ENCODE measurements at places on chromosomes 16 and 17.

GRCh38 chr16:52174168-52174567 is 372.8 kb downstream of the TOX3 start:
- DNase-seq: no peak

GRCh38 chr17:41837761-41838538 is at the start of gene KLHL10:
Gene KLHL10 (plus strand): TSS chr17:41837825. CDS start chr17:41837933, 108 bp downstream.
- no peak for DNase-seq

DNA sequence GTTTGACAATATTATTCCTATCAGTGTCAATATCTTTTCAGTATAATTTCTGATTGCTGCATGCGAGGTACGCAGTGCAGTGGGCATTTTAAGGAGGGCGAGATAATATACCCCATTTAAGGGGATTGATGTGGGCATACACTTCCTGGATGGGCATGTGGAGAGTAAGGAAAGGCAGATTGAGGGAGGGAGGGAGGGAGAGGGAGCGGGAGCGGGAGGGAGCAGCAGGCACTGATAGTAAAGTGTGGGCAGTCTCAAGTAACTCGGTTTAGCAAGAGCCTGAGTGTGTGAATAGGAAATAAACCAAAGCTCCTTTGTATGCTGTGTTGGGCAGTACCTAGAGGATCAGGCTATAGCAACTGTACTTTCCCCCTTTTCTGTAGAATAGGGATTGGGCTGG is 5.1 kb downstream of the BPTF start:
- no peak for DNase-seq

DNA sequence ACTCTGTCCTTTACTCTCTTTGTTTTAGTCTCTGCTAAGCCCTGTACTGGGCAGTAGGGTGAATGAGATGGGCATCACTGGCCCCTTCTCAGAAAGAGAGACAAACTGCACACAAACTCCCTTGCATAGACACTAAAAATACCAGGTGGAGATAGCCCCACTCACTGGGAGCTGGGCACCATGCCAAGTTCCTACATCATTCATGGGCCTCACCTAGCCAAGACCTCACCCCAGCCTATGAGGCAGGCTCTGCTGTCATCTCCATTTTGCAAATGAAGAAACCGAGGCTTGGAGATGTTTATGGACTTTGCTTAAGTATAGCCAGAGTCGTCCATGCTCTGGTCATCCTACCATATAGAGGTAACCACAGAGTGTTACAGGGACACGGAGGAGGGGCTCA is 499.8 kb upstream of the CDH11 start:
- DNase-seq: no peak

- no peak for DNase-seq
These were observed 24.1 kb upstream of the CDYL2 start for GRCh38 chr16:80828495-80828894.

DNA sequence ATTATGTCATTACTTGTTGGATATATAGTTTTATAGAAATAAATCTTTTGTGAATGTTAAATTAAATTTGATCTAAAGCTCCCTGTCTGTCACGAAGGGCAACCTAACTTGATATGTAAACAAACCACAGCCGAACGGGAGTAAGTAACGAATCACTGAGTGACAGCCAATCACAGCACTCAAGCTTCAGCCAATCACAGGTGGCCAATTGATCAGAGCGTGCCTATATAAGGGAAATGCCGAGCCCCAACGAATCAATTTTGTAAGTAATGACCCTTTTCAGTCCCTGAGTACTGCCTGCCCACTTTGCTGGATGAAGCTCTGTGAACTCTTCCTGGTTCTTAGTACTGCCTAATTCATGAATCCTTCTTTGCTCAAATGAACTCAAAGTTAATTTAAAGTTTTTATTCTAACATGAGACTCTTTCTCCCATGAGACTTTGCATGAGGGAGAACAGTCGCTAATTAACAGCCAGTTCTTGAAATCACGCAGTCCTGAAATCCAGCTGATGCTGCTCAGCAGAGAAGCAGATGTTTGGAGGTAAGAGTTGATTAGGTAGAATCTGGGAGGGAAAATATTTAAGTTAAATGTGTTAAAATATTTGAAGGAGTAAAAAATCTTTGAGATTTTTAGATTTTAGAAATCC is 302.2 kb downstream of the CNTNAP4 start:
- no peak for DNase-seq

GRCh38 chr17:79942011-79942405 is 93.7 kb downstream of the TBC1D16 start:
- no peak for DNase-seq

GRCh38 chr17:79982986-79983385 is 52.7 kb downstream of the TBC1D16 start:
- no peak for DNase-seq

GRCh38 chr16:73543331-73543969 is 495.5 kb upstream of the ZFHX3 start:
- no peak for DNase-seq

GRCh38 chr17:79441356-79442160 is 169.3 kb downstream of the RBFOX3 start:
- DNase-seq: no peak

- DNase-seq: no peak
These were observed 8.6 kb downstream of the MED9 start for GRCh38 chr17:17485420-17485819.

GRCh38 chr16:85446951-85447692 is 166.0 kb upstream of the GSE1 start:
- DNase-seq: no peak

DNA sequence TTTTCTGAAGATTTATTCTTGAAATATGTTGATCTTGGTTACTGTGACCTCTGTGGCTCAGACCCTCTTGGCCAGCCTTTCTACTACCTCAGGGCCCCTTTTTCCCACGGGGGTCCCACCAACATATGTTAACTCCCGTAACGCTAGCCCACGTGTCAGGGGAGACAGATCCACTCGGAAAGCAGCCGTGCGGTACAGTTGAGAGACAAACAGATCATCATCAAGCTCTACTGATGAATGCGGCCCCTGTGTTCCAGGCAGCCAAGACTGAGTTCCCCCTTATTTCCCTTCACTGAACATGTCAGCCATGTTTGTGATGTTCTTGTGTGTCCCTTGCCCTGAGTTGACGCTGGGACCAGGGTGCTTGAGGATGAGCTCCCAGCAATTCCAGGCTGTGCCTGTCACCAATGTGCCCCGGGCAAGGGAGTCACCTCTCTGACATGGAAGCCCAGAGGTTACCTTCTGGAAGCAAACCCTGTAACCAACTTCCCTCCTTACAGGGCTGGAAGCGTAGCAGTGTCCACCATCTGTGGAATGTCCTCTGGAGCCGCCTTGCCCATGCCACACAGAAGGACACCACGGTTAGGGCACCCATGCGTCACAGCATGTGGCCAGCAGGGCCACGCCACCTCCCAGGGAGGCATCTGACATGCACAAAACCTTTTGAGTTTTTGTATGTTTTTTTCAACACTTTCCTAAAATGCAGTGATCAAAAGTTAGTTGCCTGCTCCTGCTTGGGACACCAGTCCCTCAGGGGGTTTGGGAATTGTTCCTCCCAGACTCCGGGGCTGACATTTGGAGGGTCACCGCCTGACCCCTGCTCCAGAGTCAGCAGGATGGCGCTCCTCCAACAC is 193.7 kb upstream of the CHMP6 start:
- DNase-seq: no peak

GRCh38 chr17:65294181-65294719 is 157.1 kb downstream of the RGS9 start:
- peak; percentile 26 for DNase-seq

- DNase-seq: no peak
These were observed 13.7 kb downstream of the HOXB4 start for GRCh38 chr17:48564188-48565021.

DNA sequence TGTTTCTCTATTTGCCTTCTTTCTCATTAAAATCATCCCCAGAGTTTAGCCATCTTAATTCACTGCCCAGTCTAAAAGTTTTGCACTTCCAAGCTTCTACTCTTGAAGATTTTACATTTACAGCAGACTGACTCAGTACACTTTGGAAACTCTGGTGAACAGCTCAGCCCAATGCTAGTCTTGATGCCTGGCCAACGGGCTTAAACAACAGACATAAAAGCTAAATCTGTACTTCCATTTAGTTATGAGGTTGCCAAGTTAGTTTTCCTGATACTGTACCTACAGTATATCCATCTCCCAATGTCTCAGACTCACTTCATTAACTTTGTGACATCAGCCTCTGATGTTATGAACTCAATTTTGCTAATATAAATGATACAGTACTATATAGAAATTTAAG is 891.8 kb upstream of the SOX9 start:
- DNase-seq: no peak

GRCh38 chr16:83747936-83748335 is 59.8 kb upstream of the HSBP1 start:
- no peak for DNase-seq

DNA sequence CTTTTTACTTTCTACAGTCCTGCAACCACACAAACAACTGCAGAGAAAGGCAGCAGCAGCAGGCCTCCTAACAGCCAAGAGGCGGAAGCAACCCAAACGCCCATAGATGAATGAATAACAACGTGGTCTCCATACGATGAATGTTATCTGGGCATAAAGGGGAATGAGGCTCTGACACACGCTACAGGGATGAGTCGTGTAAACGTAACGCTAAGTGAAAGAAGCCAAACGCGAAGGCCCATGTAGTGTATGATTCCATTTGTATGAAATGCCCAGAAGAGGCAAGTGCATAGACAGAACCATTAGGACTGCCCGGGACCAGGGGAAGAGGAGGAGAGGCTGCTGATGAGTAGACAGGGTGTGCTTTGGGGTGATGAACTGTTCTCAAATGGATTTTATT is 94.8 kb upstream of the DNAH17 start:
- DNase-seq: no peak

DNA sequence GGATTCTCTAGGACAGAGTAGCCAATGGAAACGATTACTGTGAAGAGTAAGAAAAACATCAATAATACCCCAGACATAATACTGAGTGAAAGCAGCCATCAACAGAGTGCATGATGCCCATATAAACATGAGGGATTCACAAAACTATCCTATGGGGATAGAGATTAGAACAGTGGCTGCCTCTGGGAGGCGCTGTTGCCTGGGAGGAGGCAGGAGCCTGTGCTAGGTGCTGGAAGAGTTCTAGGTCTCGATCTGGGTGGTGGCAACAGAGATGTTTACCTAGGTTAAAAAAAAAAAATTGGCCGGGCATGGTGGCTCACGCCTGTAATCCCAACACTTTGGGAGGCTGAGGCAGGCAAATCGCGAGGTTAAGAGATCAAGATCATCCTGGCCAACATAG is 7.9 kb downstream of the FA2H start:
- no peak for DNase-seq

DNA sequence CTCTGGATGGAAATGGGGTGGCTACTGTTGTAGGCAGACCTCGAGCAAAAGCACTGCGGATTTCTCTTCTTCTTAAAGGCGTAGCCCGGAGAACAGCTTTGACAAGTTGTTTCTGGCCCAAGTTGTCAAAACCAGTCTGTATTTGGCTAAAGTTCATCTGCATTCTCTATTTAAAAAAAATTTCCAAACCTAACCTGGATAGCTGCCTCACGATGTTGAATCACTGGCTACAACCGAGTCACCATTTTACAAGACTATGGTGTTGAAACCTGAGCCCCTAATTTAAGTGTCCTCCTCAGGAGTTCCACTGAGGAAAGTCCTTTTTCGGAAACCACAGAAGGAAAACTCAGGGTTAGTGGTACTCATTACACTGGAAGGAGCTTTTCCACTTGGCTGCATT is 1.5 kb downstream of the SLC16A6 start:
- no peak for DNase-seq

- no peak for DNase-seq
These were observed 9.9 kb upstream of the MVD start for GRCh38 chr16:88672776-88673175.

DNA sequence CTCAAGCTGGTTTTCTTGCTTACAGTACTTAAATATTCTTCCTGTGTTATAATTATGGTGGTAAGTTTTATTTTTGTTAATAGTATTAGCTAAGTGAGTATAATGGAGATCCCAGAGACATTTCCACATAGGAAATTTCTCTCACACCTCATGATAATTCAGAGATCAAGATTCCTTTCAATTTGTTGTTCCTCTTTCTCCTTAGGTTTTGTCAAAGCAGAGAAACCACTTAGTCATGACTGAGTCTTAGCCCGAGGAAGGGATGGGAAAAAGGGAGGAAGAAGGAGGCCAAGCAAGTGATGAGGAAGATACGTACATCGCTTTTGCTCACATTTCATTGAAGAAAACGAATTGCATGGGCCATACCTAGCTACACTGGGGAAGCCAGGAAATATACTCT is 18.4 kb downstream of the ESRP2 start:
- no peak for DNase-seq

DNA sequence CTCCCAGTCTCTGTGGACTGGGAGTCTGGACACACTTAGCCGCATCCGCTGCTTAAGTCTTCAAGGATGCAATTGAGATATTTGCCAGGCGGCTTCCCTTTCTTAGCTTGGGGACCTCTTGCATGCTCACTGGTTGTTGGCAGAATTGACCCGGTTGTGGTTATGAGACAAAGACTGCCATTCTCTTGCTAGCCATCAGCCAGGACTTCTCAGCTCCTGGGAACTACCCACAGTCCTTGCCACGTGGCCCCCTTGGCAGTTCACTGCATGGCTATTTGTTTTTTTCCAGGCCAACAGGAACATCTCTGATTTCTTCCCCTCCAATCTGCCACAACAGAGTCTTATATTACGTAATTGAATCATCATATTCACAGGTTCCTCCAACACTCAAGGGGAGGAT is 25.5 kb downstream of the CACNG4 start:
- DNase-seq: no peak

DNA sequence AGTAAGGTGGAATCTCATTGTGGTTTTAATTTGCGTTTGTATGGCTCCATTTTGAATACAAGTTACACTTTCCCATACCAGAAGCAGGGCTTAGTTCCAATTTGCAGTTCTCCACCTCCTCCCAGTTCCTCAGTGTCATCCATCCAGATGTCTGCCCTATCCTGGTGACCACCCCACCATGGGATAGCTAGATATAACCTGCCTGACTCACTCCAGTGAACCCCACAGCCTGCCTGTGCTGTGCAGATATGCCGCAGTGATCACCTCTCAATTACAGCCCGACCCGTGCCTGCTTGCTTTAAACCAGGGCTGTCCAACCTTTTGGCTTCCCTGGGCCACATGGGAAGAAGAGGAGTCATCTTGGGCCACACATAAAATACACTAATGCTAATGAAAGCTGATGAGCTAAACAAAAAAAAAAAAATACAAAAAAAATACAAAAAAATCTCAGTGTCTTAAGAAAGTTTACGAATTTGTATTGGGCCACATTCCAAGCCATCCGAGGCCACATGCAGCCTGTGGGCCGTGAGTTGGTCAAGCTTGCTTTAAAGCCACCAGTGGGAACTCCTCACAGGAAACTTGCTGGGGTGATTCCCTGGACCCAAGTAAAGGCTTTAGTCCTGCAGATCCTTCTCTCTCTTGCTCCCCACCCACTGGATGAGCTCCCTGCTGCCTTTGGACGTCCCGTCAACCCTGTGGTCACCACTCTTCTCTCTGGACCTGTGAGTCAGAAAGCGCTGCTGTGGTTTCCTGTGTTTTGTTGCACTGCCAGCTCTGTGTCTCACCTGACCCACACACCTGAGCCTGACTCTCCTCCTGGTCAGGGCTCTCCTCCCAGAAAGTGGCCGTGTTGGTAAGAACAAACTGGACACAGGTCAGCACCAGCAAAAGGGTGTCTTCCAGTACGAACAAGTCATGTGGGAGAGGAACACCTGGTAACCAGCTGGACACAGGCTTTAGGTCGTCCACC is 83.0 kb downstream of the EMP2 start:
- DNase-seq: no peak
